ENCODE measurements at places on chromosomes 6 and 20. TPM values are rescaled to one million over a fixed set of nuclear protein-coding genes. Genes with fewer than 3 reads are reported as not detected.
A peak's percentile ranks its signal among the peaks of the same experiment; 100 is the strongest.

The BMP5 gene
- 2.4 TPM for total RNA-seq

DNA sequence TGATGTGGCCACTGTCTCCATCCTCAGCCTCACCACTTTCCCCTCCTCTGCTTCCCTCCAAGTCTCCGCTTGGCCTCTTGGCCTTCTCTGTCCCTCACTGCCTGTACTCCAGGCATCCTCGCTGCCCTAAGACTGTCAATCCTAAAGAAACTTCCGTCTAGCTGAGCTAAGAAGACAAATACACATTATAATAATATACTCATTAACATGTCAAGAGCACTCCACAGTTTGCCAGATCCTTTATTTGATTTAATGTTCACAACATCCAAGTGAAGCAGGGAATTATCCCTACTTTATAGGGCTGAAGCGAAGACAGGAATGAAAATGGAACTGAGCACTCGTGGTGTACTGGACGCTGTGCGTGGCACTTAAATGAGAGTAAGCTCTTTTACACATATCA is 72.4 kb upstream of the SLC22A23 start:
- DNase-seq = no peak

The ZSCAN9 gene
- total RNA-seq = 10.8 TPM

The HMGCLL1 gene
- total RNA-seq = 0.83 TPM

DNA sequence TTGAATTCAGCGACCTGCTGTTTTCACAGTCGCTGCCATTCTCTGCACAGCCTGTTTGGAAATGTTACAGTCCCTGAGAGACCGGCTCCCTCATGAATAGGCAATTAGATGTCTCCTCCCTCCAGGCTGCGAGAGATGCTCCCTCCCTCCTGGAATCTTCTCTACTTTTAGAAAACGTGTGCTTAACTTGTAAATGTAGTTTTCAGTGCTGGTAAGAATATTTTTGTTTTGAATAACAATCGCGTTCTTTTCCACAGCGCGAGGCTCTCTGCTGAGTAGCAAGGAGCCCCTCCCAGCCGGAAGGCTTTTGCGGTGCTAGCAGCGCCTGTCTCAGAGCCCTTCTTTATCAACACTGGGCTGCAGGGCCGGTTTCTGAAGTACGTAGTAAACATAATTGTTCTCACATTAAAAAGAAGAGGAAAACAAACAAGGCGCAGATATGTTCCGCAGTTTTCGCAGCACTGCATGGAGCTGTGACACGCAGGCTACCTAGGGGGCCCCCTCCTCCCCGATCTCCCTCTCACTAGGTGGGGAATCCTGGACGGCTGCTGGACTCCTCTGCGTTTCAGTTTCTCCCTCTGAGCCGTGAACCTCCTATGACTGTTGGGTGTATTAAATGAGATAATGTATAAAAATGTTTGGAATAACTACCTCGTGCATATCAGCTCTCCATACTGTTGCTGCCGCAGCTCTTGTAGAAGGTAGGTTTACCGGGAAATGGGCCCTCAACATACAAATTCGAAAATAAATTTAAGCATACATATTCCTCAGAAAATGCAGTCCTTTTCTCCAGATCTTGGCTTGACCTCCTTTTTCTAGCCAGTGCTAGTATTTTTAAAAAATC is 79.0 kb upstream of the SPACA1 start:
- peak; percentile 22 for DNase-seq

- no peak for DNase-seq
Measured at GRCh38 chr6:43746613-43747102, 23.4 kb upstream of the VEGFA start.

Measured in mucosa of gallbladder (tissue), 1 donor.